ENCODE measurements at places on chromosomes 2 and 18.

DNA sequence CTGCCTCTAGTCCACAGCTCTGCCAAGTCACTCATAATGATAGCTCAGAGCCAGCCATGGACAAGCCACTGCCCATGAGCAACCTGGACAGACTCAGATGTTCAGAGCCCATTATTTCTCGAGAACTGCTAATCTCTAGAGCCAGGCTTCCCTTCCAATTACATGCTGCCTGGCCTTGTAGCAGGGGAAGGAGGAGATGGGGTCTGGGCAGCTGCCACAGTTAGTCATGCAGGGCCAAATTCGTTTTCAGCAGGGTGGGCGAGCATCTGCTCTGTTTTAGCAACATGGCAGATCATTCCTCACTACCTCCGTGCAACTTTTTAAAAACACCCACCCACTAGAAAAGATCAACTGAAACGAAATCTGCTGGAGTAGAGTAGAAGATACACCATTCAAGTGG lies 141.8 kb downstream of the MYO5B start:
- no peak for DNase-seq

DNA sequence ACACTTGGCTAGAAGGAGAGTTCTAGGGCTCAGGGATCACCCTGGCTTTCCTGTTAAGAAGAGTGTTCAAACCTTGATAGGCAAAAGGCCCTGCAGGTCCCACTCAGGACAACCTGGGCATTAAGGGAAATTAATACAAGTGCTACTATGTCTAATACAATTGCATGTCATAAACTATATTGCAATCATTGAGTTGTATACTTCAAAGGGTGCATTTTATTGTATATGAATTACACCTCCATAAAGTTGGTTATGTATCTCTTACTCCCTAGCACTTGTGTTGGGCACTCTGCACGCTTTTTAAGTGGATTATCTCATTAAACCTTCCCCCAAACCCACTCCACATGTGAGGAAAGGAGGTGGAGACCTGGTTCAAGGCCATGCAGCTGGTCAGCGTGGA lies 172.1 kb upstream of the GLI2 start:
- DNase-seq = no peak

DNA sequence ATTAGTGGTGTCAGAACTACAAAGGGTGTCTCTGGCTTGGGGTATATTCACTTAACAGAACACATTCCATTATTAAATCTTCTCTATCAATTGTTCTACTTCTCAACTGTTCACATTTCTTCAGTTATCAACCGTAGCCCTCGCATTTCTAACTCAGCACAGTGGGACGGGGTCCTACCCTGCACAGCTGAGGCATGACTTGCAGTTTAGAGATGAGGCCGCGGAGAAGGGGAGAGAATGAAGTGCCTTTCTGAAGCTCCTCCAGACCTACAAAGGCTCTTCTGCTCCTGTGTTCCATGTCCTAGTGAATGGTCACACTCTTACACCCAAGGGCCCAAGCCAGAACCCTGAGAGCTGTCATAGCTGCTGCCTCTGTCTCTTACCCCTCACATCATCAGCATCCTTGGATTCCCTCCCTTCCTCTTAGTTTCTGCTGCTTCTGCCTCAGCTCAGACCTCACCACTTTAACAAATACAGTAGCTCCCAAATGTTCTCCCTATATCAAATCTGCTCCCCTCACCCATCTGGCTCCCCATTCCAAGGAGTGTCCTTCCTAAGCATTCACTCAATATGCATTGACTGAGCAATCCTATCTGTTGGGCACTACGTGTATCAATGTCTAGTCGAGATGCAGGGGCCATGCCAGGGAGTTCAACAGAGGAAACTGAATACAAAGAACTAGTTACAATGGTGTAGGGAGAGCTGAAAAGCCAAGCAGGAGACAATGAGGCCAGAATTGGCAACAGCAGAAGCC lies 34.3 kb upstream of the MRPL19 start:
- DNase-seq = no peak

- peak; percentile 27 for DNase-seq
Measured at GRCh38 chr2:231710799-231711676, 2.7 kb downstream of the PTMA start.

GRCh38 chr2:134271758-134272157 lies 17.9 kb downstream of the MGAT5 start:
- DNase-seq = no peak
